NCI-H526 (cell line): ENCODE measurements at places on chromosomes 7 and 10.

GRCh38 chr7:55657654-55658053, 85.4 kb upstream of the VOPP1 start:
- no peak for DNase-seq

- DNase-seq, result no peak
These were observed 105.6 kb downstream of the LHPP start for GRCh38 chr10:124566981-124567835.

- DNase-seq, result peak; percentile 60
These were observed 149.6 kb downstream of the TCF7L2 start for GRCh38 chr10:113099431-113100183.

GRCh38 chr10:93334901-93335327, 147.2 kb downstream of the MYOF start:
- no peak for DNase-seq

DNA sequence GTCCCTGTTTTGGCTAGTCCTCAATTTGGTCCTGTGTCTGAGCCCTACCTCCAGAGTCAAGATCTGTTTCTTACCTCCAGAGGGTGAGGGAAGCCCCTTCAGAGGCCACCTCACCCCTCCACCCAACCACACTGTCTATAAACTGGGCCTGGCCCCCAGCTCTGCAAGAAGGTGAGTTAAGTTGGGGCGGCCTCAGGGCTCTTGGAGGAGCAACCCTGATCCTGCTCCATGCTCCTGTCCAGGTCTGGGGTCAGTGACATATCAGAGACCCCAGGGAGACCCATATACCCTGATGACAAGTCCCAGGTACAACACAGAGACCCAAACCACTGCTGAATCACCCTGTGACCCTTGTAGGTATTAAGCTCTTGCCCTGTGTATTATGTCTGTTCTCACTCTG, 69.5 kb downstream of the MYL10 start:
- DNase-seq, result no peak

DNA sequence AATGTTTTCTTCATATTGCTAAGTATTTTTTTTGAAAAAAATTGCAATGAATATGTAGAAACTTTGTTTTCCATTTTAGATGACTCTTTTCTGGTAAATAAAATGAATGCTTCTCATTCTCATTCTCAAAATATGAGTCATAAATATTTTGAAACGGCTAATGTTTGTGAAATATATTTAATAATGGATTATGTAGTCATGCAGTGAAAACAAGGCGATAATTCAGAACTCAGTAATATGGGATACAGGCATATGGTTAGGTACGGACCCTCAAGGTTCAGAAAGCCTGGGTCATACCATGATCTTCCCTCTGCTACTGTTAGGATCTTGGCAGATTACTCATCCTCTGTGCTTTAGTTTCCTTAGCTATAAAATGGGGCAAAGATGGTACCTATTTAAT, 46.2 kb upstream of the SLC39A12 start:
- DNase-seq, result no peak

GRCh38 chr10:91034494-91035159, 113.7 kb upstream of the ANKRD1 start:
- DNase-seq, result no peak

- DNase-seq, result no peak
These were observed 19.0 kb downstream of the ABCB1 start for GRCh38 chr7:87581723-87582122.

DNA sequence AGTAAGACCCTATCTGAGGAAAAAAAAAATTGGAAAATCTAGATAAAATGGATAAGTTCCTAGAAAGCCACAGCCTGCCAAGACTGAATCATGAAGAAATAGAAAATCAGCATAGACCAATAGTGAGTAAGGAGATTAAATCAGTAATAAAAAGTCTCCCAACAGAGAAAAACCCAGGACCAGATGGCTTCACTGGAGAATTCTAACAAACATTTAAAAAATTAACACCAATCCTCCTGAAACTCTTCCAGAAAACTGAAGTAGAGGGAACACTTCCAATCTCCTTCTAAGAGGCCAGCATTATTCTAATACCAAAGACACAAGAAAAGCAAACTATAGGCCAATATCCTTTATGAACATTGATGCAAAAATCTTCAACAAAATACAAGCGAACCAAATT, 8.8 kb upstream of the LIMK1 start:
- no peak for DNase-seq
